ENCODE measurements at places on chromosomes 5 and 9.

DNA sequence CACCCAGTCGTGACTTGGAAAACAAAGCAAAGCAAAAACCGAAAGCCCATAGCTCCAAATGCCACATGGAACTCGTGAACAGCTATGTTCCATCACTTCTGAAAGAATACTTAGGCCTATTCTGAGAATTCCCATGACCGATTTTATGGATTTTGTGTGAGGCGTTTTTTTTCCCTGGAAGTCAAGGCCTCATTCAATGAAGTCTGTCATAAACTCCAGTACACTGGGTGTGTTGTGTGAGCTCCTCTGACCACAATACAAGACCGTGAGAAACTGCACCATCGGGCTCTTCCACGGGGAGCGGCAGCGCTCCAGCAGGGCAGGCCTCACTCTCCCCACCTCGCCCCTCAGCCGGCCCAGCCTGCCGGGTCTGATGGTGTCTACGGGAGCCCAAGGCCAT, 209.5 kb downstream of the FANCC start:
- no peak for DNase-seq

GRCh38 chr9:94591876-94592275, 1.7 kb downstream of the FBP2 start:
- DNase-seq: no peak

DNA sequence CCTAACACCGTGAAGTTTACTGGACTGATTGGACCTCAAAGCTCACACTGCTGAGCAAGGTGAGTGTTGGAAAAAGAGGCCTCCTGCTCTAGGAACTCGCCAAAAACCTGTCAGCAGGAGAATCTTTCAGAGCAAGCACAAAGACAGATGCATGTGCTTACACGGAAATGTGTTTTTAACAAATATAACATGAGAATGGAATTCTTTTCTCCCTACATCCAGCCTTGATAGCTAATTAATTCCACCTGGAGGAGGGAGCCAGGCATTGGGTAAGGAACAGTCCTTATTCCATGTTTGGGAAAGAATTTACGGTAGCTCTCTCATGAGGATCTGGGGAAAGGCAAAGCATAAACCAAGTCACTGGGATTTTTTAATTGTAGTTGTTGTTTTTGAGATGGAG, 98.8 kb downstream of the KLF4 start:
- no peak for DNase-seq

DNA sequence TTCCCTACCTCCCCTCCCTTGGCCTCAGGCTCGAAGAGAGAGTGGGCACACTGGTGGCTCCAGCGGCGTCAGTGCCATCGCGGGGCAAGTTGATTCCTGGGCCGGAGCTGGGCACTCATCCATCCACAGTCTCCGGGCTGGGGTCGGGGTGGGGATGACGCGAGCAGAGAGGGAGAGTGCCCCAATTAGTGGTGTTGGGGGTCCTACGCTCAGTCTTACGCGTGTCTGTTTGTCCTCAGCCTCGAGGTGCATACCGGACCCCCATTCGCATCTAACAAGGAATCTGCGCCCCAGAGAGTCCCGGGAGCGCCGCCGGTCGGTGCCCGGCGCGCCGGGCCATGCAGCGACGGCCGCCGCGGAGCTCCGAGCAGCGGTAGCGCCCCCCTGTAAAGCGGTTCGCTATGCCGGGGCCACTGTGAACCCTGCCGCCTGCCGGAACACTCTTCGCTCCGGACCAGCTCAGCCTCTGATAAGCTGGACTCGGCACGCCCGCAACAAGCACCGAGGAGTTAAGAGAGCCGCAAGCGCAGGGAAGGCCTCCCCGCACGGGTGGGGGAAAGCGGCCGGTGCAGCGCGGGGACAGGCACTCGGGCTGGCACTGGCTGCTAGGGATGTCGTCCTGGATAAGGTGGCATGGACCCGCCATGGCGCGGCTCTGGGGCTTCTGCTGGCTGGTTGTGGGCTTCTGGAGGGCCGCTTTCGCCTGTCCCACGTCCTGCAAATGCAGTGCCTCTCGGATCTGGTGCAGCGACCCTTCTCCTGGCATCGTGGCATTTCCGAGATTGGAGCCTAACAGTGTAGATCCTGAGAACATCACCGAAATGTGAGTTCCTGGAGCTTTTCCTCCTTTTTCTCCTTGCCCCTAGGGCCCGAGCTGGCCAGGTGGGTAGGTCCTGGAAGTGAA, 861 bp downstream of the NTRK2 start:
- no peak for DNase-seq

GRCh38 chr5:56961746-56962145, 9.8 kb upstream of the MIER3 start:
- no peak for DNase-seq

DNA sequence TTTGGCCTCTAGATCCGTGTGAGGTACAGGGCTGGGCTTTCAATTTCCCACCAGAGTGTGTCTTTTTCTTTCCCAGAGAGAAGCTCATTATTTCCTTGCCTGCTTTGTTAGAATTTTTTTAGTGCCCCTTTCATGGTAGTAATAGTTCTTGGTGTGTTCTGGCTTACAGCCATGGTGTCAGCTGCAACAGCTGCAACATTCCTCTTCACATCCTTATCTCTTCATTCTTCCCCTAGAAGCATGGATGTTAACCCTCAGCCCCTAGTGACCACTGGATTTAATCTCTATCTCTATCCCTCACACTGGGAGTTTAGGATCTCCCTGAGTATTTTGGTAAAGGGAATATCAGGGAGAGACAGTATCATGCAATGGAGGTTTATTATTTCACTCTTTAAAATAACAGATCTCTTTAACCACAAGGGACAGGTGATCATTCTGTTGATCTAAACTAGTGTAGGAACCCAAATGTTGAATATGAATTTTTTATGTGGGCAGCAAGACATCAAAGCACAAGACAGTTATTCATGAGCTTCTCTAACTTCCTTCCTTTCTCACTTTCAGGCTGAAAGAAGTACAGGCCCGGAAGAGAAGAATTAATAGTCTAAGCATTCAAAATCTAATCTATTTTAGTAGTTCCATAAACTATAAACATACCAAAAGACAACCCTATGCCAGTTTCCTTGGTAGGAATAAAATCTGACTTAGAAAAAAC, 160.2 kb downstream of the FAM170A start:
- DNase-seq: no peak

GRCh38 chr5:135557076-135557838, 21.5 kb upstream of the NEUROG1 start:
- no peak for DNase-seq

DNA sequence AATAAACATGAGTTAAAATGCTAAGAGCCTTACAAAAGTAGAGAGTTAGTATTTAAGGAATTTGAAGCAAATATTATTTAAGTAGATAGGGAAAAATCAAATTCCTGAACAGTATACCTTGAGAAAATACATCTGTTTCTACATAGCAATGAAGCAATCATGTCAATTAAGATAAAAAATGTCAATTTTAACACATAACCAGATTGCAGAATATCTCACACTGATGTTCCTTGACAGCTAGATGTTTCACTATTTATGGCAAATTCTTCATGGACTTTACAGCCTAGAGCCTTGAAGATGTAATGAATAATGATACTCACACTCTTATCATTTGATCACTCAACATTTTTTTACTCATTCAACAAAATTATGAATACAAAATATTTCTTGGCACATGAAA, 708.2 kb upstream of the PTPRD start:
- DNase-seq: no peak

GRCh38 chr9:73076970-73077369, 74.7 kb upstream of the ANXA1 start:
- no peak for DNase-seq

GRCh38 chr9:89358376-89358916, 40.1 kb downstream of the SECISBP2 start:
- no peak for DNase-seq

DNA sequence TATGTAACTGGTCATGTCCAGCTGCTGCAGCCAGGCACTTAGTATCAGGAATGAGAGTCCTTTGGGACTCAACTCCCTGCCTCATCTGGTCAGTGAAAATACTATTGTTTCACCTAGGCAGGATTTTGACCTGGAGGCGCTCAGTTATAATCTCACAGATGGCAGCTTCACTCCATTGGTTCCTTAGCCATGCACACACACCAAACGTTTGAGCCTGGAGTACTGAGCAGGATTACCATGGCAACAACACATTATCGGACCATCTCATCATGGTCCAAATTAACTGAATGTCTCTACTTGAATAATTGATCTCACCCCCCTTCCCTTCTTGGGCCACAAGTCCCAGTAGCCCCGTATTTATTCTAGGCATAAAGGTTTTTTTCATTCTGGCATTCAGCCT, 15.0 kb upstream of the SREK1 start:
- DNase-seq: no peak

DNA sequence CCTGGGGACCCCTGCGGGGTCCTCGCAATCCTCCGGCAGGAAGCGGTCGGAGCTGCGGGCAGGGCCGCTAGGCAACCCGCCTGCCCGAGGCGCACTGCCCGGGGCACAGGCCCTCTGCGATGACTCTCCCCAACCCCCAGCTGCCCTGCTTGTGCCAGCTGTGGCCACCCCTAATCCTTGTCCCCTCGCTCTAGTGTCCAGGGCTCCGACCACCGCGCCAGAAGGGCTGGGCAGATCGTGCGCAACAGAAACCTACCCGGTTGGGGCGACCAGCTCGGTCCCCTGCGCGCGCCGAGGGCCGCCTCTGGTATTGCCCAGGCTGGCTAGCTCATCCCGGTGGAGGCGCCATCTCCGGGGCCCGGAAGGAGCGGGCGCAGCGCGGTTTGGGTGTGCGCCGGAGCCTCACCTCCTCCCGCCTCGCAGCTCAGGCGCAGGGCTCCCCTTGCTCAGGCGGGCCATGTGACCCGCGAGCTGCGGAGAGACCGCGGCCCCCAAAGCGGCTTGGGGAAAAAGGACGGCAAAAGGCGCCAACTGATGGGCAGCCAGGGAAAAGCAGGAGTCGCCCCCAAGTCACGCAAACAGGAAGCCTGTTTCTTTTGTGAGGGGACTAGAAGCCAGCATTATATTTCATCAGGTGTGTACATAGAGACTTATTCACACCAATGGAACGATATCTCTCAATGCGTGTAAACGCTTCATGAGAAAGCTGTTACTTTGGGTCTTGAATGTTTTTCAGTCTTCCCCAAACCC, 46.8 kb upstream of the RNF20 start:
- peak; percentile 14 for DNase-seq

DNA sequence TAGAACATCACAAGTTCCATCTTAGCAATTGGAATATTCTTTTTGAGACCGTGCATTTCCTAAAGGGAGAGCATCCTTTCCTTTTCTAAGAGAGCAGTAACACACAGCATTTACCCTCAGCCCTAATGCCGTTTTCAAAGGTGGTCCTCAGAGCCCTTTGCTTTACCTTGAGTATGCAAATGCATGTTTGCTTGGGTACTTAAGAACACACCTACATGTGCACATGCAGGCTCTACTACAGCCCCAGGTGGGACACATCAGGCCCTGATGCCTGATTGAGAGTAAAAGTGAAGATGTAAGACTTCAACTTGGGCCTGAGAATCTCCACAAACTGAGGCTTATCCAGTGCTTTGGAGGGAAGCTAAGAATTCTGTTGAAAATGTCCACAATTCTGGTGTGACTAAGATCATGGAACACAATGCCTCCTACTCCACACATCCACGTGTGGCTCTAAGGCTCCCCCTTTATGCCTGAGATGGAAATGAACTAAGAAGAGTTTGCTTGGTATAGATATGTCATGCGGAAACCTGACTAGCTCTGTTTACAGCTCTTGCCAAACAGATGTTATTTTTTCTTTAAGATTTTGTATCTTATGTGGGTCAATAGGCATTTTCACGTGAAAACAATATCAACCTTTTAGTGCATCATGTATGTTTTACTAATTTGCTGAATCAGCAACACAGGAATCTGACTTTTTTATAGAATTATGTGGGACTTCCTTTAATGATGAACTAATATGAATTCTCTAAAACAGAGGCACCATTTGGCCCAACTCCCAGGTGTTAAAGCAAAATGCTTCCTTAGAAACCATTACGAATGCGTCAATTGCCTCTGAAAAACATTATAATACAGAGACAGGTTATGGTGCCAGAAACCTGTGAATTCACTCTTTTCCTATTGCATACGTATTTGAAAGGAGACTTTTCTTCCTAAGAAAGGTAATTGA, 48.9 kb upstream of the SLC2A8 start:
- peak; percentile 56 for DNase-seq

GRCh38 chr9:6414247-6414641, 1.2 kb downstream of the UHRF2 start:
- no peak for DNase-seq

- DNase-seq: no peak
These were observed 182.3 kb downstream of the SPATA31D1 start for GRCh38 chr9:82170866-82171265.

DNA sequence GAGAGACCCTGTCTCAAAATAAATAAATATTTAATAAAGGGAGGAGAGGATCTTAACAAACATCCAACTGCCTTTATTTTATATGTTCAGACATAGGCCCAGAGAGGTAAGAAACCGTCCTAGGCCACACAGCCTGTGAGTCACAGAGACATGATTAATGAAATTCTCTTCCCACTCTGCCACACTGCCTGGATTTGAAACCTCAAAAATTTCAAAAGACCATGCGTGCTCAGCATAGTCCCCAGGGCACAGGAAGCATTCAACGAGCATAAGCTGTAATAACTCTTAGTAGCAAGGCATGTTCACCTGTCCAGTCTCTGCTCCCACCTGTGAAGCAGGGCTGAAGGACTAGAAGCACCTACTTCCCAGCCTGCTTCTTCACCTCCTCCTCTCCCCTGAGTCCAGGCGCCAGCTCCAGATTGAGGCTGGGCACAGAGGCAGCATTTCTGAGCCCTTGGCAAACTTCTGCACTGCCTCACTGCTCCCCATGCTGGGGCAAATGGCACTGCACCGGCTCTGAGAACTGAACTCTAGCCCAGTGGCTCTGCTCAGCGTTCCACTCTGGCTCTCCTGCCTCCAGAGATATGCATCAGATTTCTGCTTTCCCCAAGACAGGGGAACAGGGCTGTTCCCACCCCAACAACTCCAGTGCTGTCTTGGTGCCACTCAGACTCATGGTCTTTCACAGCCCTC, 1.1 kb downstream of the FAT2 start:
- DNase-seq: no peak

DNA sequence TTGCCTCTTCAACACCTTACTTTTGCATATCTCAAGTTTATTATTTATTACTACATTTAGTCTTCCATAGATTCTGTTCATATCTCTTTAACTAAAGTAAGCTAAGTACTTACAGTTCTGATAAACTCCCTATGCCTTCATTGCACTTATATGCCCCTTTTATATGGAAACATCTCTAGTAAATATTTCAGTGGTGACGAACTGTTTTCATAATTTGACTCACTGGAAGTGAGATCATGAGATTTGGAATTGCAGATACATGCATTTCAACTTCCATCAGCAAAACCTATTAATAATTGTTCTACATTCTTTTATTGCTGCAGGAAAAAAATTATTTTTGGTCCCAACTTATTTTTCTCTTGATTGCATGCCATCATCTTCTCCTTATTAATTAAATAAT, 263.5 kb downstream of the CD180 start:
- peak; percentile 17 for DNase-seq

- no peak for DNase-seq
These were observed 43.8 kb downstream of the SPINK5 start for GRCh38 chr5:148107608-148108007.

GRCh38 chr5:172235132-172235780, 41.3 kb downstream of the EFCAB9 start:
- DNase-seq: no peak
